ENCODE measurements at places on chromosomes 7 and 10.

- DNase-seq, result no peak
Measured at GRCh38 chr7:46428295-46428694, 507.2 kb upstream of the IGFBP3 start.

DNA sequence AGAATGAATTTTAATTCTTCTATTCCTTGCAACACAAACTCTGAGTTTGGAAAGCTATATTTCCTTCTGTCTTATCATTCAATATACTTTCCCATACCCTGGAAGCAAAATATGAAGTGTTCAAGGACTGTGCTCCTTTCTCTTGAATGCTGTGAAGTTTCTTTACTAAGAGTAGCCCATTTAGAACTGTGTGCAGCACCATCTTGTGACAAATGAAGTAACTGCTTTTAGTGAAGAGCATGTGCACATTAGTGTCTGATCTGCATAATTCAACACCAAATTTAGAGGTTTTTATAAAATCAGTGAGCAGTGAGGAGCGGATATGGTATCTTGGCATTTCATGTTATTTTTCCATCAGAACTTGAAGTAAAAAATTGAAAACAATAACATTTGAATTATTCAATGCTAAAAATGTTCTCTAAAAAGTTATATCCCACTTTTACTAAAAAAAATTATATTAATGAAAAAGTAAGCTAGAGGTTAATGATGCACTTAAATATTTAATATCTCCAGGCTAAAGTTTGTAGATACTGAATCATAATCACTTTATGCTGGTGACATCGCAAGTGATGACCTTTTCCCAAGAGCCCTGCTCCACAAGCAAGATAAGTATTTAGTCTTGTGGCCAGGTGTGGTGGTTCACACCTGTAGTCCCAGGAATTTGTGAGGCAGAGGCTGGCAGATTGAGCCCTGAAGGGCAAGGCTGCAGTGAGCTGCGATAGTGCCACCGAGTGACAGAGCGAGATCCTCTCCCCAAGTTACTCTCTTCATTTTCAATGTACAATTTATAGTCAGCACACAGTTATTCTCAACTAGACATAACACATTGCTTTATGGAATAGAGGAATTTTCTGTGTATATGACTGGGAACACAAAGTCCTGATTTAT, 108.8 kb upstream of the PCLO start:
- no peak for DNase-seq

DNA sequence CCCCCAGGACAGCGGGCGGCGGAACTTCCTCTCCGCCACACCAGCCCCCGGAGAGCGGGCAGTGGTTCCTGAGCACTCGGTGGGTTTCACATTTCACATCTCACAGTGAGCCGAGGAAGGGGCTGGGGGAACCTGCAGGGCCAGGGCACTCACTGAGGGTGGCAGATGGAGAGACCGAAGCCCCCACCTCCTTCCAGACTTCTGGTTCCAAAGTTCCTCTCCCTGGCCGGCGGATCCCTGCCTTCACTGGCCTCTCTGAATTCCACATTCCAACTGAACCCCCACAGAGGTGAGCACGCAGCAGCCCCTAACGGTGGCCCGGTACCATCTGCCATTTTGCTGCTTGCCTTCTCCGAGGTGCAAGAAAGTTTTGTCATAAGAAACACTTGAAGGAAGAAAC, 461.0 kb downstream of the PTPRN2 start:
- no peak for DNase-seq

DNA sequence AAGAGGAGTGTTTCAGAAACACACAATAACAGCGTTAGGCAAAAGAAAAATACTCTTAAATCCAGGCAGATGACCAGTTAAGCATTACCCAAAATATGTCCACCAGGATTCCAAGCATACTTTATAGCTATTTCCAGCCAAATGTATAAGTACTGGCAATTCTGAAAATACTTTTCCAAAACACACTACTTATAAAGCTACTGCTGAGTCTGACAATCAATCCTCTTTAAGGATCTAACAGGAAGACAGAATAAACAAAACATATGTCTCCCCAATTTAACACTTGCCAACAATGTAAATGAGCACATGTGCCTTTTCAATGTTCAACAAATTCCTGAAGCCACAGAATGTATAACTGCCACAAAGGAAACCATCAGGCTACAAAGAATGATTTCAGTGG, 370.9 kb downstream of the SORCS1 start:
- DNase-seq, result no peak

DNA sequence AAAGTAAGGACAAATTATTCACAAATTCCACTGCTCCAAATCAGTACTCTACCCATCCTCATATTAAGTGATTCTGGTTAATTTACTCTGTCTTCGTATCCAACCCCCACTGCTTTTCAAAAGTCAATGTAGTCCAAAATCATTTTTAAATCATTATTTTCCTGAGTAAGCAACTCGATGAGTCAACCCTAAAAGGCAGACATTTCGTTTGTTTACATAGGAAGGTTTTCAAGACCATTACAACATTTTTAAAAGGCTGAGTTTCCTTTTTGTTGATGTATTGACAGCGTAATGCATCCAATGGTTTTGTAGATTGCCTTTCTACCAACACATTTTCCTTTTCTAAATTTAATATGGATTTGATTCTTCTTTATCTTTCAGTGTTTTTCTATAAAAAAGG, 523.0 kb upstream of the ANKRD30A start:
- no peak for DNase-seq

GRCh38 chr10:79393221-79393923, 46.1 kb downstream of the PPIF start:
- DNase-seq, result no peak

DNA sequence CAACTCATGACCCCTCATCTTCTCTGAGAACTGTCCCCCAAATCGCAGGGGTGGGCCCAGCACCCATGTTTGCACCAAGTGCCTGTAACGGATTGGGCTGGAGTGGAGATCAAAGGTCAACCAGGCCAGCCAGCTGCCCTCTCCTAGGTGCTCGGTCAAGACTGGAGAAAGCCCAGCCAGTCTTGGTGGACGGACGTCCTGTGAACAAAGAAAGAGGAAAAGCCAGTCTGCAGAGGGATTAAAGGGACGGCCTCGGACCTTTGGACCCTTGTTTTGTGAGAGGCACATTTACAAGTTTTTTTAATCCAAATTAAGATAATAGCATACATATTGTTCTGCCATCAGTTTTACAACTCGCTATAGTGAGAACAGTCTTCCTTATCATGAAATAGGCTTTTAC, 31.7 kb upstream of the GALNTL5 start:
- no peak for DNase-seq

GRCh38 chr10:128859738-128860386, 607.2 kb upstream of the MGMT start:
- peak; percentile 6 for DNase-seq

DNA sequence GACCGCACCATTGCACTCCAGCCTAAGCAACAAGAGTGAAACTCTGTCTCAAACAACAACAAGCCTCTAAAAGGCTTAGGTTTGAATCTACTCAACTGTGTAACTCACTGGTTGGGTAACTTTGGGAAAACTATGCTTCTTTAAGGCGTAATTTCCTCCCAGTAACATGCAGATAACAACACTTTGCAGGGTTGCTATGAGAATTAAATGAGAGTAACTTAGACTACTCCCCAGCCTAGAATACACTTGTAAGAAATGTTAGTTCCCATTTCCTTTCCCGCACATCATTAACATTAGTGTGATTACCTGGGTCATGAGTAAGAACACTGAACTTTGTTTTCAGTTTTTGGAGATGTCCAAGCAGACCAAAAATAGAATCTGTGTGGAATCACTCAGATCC, 5.4 kb upstream of the MYPN start:
- no peak for DNase-seq

DNA sequence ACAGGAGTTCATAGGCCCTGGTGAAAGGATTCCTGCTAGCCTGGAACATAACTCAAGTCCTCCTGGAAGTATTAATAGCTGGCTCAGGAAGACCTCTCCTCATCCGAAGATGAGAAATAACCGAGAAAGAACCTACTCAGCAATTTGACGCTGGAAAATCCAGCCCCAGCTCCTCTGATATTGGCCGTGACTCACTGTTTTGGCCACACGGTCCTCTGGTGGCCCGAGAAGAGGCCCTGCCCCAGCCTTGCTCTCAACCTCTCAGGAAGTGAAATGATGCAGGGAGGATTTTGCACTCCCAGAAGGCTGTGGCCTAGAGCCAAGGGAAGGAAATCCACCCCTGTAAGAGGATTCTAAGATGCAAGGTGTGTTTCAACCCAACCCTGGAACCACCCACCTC, 121.6 kb downstream of the MTPAP start:
- DNase-seq, result no peak

DNA sequence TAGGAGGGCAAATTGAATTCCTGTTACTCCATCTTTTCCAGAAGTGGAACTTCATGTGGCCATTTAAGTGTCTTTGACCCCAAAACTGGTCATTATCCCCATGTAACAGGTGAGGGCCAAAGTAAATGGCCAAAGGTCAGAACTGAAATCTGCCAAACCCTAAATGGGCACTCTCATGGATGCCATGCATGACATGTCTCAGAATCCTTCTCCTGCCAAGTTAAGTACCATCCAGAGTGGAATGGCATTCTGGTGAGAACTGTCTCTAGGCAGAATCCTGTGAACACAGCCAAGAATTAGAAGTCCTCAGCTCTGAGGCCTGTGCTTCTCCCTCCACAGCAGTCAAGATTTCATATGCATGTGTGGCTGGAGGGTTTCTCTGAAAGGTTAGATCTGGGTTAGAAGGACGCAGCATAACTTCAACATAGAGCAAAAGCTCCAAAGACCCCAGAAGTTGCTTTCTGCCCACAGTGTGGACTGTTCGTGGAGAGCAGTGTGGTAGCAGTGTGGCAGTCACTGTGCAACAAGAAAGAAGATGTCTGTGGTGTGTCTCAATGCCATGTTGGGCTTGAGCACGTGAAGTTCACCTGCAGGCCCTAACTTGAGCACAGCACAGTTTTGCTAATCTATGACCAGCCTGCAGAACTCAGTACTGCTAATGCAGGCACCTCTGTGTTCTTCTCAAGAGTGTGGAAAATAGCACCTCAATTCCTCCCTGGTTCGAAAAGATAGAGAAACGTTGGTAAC, 121.3 kb downstream of the ADCY1 start:
- DNase-seq, result no peak

DNA sequence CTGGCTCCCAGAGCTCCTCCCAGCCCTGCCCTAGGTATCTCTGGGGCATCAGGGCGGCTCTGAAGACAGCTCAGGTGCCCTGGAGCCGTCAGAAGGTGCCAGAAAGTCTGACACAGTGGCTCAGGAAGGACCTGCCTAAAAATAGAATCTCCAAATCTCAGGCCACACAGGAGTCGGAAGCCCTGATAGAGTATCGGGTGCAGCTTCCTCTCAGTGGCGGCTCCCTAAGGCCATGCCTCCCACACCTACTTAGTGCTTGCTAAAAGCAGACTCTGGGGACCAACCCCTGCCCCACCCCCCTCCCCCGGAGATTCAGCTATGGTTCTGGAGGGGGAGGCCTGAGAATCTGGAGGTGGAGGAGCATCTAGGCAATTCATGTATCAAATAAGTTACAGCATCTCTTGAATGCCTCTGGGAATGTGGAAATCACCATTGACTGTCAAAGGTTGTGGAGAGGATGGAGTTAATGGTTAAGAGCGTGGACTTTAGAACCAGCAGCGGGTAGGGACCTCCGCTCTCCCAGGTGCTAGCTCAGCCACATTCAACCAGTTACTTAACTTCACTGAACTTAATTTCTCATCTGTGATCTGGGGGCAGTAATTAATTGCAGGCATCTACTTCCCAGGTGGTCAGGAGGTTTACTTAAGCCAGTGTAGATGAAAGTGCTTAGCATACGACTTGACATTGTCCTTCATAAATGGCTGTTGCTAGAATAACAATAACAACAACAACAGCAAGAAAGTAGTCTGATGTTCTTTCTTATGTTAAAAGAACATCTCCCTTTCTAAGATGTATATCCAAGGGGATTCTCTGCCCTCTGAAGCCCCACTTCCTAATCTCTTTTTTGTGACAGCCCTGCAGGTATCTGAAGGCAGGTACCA, 38.6 kb upstream of the MXI1 start:
- DNase-seq, result no peak

DNA sequence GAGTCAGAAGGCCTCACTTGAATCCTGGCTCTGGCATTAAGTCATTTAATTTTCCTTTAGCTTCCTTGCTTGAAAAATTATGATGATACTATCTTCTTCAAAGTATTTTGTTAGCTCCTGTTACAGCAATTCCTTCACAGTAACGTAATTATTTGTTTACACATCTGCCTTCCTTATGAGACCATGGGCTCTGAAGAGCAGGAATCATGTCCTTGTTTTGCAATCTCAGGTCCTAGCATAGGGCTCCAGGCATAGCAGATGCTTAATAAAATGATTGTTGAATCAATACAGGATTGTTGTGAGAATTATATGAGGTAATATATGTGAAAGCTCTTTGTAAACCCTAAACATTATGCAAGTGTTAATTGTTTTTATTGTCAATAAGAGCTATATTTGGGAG, 25.5 kb downstream of the KLHDC10 start:
- no peak for DNase-seq

- no peak for DNase-seq
Measured at GRCh38 chr10:86168256-86168655, 198.3 kb downstream of the GRID1 start.

DNA sequence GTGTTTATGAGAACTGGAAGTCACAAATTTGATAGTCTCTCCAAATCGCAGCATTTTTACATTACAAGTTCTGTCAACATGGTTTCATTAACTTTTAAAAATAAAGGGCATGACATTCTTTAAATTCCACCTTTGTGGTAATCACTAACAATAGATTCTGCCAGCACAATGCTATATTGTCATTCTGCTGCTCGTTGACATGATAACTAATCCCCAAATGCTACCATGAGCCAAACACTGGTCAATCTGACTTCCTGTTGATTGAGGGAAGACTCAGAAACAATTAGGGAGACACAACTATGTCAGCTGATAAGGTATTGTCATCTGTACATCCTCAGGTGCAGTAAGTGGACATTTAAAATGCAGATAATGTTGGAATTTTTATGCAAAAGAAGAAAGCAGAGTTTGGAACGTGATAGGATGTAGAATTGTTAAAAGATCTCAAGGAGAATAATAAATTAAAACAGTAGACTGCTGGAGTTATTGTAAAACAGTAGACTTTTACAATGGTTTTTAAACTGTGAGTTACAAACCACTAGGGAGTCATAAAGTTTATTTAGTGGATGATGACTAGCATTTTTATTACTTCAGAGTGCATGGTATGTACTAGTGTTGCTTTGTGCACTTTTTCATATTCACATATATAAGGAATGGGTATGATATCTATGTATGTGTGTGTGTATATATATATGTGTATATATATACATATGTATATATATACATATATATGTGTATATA, 126.4 kb upstream of the DKK1 start:
- DNase-seq, result no peak

GRCh38 chr10:16811765-16812164, 5.5 kb downstream of the RSU1 start:
- DNase-seq, result no peak

Measured in CD4-positive, alpha-beta T cell treated with Interleukin-10 for 1 hour (primary cell).